ENCODE measurements at places on chromosomes 1 and 21. TPM values are rescaled to one million over a fixed set of nuclear protein-coding genes. Genes with fewer than 3 reads are reported as not detected.

Gene MEGF6
- total RNA-seq = 47.4 TPM

Gene VCAM1
- total RNA-seq = 1.7 TPM

Gene VHLL
- total RNA-seq = 0.73 TPM

Gene MAP3K7CL
- 10.9 TPM for total RNA-seq

Gene GJB4
- total RNA-seq = not detected

Gene CATSPER4
- total RNA-seq = not detected

Gene AGMAT
- 1.1 TPM for total RNA-seq

Gene FLG2
- not detected for total RNA-seq

Gene BCAN
- total RNA-seq = not detected

Gene GPR25
- not detected for total RNA-seq

Gene KCNH1
- total RNA-seq = not detected

Gene PLPP3
- total RNA-seq = 7.2 TPM

Gene ACTA1
- total RNA-seq = 0.22 TPM

Gene CRYAA
- not detected for total RNA-seq

Gene VTCN1
- not detected for total RNA-seq

Gene TRIM67
- total RNA-seq = not detected

Gene SKI
- 80.3 TPM for total RNA-seq

Gene NEGR1
- 21.8 TPM for total RNA-seq

Gene OR2L8
- total RNA-seq = not detected

Gene SLAMF7
- not detected for total RNA-seq

Gene DHRS3
- 75.2 TPM for total RNA-seq

Gene SAMD13
- total RNA-seq = 3.9 TPM

Gene OR6K2
- not detected for total RNA-seq

Gene LGR6
- not detected for total RNA-seq

Gene F13B
- total RNA-seq = not detected

Gene ZBTB18
- 21.1 TPM for total RNA-seq

Gene DYRK1A
- 51.8 TPM for total RNA-seq

Gene SMIM1
- total RNA-seq = 1.2 TPM

Gene C1orf210
- not detected for total RNA-seq

Gene CD84
- total RNA-seq = not detected

Gene SERINC2
- 19.4 TPM for total RNA-seq

Gene RGSL1
- not detected for total RNA-seq

Gene ENTREP3
- 62.7 TPM for total RNA-seq

All from endothelial cell of umbilical vein (primary cell).